HTR-8/SVneo (cell line): ENCODE measurements at places on chromosomes 6 and 20.

DNA sequence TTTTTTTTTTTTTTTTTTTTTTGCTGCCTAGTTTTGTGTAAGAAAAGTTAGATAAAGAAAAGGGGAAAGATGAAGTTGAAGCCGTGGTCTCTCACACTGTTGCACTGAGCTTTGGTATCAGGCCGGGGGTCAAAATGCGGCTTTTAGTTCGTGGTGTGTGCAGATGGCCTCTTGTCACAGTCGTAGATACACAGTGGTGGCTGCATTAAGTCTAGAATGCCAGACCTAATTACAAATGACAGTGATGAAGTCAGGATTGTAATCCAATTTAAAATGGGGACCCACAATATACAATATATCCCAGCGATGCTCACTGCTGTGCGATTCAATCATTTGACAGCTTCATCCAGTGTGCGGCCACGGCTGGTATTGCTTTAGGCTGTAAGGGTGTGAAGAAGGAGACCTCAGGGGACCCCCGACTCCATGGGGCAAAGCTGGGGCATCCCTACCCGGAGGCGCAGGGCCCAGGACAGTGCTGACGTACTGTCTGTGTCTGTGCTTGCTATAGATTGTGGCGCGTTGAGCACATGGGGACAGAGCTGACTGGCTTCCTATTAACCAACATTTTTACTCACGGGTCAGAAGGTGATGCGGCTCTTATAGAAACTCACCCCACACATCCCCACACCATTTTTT, 210.0 kb upstream of the SOX4 start:
- DNase-seq = no peak

DNA sequence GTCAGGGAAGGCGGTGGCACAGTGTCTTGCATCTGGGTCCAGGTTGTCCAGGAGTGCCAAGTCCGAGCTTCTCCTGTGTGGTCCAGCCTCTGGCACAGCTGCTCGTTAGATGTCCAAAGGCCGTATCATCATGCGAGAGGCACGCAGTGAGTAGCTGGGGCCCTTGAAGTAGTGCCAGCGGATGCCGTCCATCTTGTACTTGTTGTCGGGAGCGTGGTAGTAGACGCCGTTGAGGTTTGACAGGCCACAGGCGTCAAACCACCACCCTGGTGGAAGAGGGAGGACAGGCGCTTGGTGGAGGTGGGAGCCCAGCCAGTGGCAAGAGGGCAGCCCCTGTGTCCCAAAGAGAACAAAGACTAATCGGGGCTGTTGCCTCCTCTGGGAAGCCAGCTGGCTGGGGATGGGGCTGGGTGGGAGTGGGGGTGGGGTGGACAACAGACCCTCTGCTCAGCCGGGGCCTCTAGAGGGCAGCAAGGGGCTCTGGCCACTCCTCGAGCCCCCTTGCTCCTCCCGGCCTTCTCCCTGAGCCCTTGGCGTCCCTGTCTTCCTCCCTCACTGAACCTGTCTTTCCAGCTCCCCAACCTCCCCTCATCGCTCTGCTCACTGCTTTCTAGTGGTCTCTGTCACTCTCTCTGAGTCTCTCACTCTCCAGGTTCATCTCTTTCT, 39.5 kb downstream of the FAM110A start:
- no peak for DNase-seq

DNA sequence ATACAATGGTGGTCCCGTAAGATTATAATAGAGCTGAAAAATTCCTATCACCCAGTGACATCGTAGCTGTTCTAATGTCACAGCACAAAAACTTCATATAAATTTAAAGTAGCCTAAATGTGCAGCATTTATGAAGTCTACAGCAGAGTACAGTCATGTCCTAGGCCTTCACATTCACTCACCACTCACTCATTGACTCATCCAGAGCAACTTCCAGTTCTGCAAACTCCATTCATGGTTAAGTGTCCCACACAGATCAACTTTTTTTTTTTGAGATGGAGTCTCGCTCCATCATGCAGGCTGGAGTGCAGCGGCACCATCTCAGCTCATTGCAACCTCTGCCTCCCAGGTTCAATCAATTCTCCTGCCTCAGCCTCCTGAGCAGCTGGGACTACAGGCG, 20.9 kb upstream of the KCNG1 start:
- no peak for DNase-seq

- DNase-seq = no peak
Observed at GRCh38 chr6:138231381-138231886, 13.1 kb upstream of the PBOV1 start.

- DNase-seq = no peak
Observed at GRCh38 chr6:133577851-133578250, 311.1 kb upstream of the TCF21 start.

DNA sequence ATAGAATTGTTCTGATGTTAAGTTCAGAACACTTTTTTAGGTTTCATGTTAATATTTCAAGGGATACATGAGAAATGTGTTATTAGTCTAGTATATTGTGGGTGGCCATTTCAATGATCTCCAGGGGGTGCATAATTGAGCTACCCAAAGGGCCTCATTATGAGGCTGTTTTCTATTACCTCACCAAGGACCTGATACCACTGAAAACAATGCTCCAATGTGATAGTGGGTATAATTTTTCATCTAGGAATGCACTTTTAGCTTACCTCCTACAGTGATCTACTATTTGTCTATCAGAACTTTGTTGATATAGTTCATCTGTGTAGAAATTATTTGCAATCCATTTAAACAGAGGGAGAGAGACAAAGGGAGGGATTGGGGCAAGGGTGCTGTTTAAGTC, 106.8 kb upstream of the HS3ST5 start:
- DNase-seq = no peak

- no peak for DNase-seq
Observed at GRCh38 chr6:152426276-152426675, 210.9 kb downstream of the SYNE1 start.

GRCh38 chr6:109510358-109510757, 27.3 kb upstream of the ZBTB24 start:
- no peak for DNase-seq

DNA sequence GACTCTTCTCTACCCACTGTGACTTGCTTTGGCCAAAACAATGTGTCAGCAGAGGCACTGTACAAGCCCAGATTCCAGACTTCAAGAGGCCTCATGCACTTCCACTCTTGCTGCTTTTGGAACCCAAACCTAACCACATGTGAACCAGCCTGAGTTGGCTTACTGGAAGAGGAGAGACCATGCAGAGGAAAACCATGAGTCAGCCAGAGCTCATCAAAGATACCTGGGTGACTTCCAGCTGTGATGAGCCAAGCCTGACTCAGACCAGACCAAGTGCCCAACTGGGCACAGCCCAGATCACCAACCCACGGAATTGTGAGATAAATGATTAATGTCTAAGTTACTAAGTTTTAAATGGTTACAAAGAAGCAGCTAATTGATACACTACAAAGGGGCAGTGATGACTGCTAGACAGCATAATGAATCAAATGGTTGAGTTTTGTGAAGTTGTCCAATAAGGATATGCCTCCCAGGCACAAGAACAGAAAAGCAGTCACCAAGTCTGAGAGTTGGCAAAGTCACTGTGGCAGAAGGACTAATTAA, 16.2 kb upstream of the BEND6 start:
- peak; percentile 83 for DNase-seq

- DNase-seq = no peak
Observed at GRCh38 chr6:45718131-45718530, 297.5 kb downstream of the CLIC5 start.

DNA sequence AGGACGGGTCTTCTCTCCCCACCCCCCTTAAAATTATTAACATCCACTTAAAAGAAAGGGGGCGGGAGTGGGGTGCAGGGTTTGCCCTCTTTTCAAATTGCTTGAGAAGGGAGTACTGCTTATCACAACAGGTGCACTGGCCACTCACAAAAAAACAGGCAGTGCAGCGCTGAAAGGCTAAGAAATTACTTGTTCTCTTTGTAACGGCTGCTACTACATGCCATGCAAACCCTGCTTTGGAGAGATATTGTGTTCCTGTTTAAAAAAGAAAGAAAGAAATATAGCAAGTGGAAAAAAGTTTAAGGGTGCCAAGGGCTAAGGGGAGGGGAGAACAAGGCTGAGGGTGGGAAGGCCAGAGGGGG, 312.7 kb upstream of the JARID2 start:
- no peak for DNase-seq

DNA sequence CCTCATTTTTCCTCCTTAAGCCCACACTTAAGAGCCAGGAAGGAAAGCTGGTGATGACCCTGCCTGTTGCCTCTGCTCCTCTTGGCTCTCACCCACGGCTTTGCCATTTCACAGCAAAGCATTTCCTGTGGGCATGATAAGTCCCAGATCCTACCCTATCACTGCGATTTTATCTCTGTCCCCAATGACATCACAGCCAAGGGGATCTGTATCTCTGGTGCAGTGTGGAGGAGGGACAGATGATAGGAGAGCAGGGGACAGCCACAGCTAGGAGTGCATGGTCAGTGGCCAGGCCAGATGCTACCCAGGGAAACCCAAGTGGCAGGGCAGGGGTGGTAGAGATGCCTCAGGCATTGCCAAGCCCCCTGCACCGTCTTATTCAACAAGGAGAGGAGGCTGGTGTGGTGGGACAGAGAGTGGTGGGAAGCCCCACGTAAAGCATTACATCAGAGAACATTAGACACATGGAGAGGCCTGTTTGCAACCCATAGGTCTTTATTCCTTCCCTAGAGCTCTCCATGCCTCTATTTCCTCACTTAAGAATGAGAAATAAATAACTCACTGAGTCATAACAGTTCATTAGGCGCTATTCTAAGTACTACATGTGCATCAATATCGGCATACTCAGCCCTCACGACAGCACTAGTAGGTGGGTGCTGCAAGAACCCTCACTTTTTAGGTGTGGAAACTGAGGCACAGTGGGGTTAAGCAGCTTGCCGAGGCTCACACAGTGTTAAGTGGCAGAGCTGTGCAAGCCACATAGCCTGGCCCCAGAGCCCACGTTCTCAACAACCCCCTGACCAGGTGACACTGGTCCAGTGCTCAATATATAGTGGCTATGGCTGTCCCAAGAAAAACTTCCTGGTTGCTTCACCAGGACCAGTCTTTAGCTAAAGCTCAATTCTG, 4.6 kb downstream of the TFEB start:
- no peak for DNase-seq

GRCh38 chr6:165662749-165663376, at the start of gene PDE10A:
Gene PDE10A, minus strand, starts transcription at chr6:165663241. Its CDS starts 430 bp downstream, at chr6:165662811.
- no peak for DNase-seq

- DNase-seq = no peak
Observed at GRCh38 chr6:53796451-53796780, 1.6 kb downstream of the LRRC1 start.
